ENCODE measurements at places on chromosomes 3 and 15. TPM values are rescaled to one million over a fixed set of nuclear protein-coding genes. Genes with fewer than 3 reads are reported as not detected.

DNA sequence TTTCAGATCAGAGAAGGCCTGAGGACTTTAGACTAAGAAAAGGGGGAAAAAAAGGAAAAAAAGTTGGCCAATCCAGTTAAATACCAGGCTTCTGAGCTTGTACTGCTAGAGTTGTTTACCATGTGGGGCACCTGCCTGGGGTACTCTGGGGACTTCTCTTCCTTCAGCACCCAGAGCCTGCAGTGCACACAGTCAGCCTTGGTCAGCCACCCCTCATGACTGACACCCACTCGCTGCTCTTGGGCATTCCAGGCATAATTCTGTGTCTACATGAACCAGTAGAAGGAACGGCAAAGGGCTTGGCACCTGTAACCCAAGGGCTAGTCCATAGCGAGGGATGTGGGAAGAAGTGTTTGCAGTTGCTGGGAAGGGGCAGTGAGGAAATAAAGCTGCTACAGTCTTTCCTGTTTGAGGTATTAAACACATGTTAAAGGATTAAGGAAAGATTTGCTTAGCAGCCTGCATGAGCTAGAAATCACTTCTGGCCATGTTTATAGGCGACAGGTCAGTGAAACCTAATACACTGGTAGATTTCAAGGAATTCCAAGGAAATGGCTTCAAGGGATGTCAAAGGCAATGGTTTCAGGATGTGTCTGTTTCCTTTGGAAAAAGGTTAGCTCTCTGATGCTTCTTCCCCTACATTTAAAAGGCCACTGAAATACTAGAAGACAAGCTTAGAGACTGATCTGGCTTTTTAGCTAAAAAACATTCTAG, 232.5 kb downstream of the CHST2 start:
- H3K27me3 ChIP-seq, result no peaks in the 10 kb centered on the region
- DNase-seq, result no peak
- H3K36me3 ChIP-seq, result no peaks in the 10 kb centered on the region
- no peak overlapping the region for H3K27ac ChIP-seq
- H3K4me1 ChIP-seq, result peaks cover 8% of the 10 kb centered on the region

DNA sequence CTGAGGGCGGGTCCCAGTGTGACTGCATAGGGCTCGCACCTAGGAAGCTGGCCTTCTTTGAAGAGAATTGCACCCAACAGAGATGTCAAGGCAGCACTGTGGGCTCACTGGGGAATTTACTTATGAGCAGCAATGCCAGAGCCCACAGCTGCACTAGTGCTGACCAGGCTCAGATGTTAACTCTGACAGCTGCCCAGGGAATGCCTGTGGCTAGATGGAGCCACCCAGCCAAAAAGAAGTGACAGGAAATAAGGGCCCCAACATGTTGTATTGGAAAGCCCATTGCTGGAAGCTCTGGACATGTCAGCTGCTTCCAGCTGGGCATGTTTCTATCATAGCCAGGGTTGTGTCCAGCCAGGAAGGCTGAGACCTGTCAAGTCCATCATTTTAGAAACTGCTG, 90.9 kb upstream of the ZNF280D start:
- DNase-seq, result no peak
- H3K27ac ChIP-seq, result no peak overlapping the region
- H3K27me3 ChIP-seq, result no peaks in the 10 kb centered on the region
- no peaks in the 10 kb centered on the region for H3K4me1 ChIP-seq

GRCh38 chr3:151230646-151231045, 27.6 kb upstream of the GPR171 start:
- no peaks in the 10 kb centered on the region for H3K36me3 ChIP-seq
- no peak overlapping the region for H3K27ac ChIP-seq
- H3K27me3 ChIP-seq, result no peaks in the 10 kb centered on the region
- no peak overlapping the region for H3K4me3 ChIP-seq
- no peak for DNase-seq

GOLGA6L10 gene
- 0.65 TPM for polyA plus RNA-seq

DNA sequence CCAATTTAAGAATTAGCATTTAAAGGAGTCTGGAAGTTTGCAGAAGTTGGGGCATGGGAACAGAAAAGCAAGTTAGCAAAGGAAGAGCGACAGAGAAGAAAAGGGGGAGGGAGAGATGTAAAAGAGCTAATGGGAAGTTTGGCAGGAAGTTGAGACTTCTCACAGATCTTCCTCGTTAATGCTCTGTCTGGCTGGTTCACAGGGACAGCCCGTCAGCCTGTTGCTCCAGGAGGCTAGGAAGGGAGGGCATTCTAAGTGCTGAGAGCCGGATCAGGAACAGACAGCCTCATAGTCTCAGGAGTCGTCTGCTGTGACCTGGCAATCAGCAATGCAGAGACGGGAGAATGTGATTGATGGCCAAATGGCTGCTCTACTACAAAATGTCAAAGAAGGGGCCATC, 150.3 kb downstream of the AGBL1 start:
- no peaks in the 10 kb centered on the region for H3K4me1 ChIP-seq
- no peak for DNase-seq
- H3K4me3 ChIP-seq, result no peak overlapping the region
- no peaks in the 10 kb centered on the region for H3K36me3 ChIP-seq
- H3K27ac ChIP-seq, result no peak overlapping the region
- H3K27me3 ChIP-seq, result peaks cover 22% of the 10 kb centered on the region

DNA sequence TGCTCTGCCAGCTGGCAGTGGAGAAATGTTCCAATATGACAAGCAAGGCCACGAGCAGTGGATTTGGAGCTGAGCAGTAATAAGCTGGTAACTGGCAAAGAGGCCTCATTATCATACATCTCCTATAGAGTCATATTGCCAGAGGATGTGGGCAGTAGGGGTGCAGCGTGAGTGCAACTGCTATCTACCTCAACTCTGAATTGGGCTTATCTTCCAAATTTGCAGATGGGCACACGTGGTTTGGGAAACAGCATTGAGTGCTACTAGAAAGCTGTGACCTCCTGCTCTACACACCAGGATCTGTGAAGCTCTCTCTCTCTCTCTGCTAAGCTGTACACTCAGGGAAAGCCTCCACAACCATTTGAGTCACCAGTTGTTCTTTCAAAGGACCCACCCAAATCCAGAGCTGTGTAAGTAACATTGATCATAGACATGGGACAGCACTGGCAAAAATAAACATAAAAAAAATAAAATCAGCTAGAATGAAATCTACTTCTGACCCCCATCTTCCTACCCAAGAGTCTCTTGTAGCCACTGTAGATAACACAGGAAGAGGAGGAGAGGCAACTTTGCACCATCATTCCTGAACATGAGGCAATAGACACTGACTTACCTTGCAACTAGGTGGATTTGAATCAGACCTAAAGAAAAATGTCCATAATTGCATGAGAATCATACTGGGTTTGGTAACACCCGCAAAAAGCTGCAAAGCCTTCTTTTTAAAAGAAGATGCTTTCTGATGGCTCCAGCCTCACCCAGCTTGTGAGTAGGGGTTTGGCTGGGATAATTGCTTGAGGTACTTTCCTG, 82.9 kb upstream of the THBS1 start:
- DNase-seq, result no peak
- peak overlapping the region; percentile 42 for H3K27ac ChIP-seq
- no peaks in the 10 kb centered on the region for H3K36me3 ChIP-seq
- H3K27me3 ChIP-seq, result no peaks in the 10 kb centered on the region

- no peaks in the 10 kb centered on the region for H3K27me3 ChIP-seq
- H3K36me3 ChIP-seq, result no peaks in the 10 kb centered on the region
- H3K27ac ChIP-seq, result no peak overlapping the region
- H3K4me1 ChIP-seq, result no peaks in the 10 kb centered on the region
Measured at GRCh38 chr3:123914829-123915228, 30.7 kb upstream of the MYLK start.

- H3K27me3 ChIP-seq, result no peaks in the 10 kb centered on the region
- H3K27ac ChIP-seq, result no peak overlapping the region
- H3K4me3 ChIP-seq, result no peak overlapping the region
- H3K4me1 ChIP-seq, result peaks cover 15% of the 10 kb centered on the region
- H3K36me3 ChIP-seq, result no peaks in the 10 kb centered on the region
- DNase-seq, result no peak
Measured at GRCh38 chr15:89829616-89830440, 15.2 kb upstream of the ANPEP start.

GRCh38 chr3:4880850-4881249, 98.4 kb upstream of the BHLHE40 start:
- no peaks in the 10 kb centered on the region for H3K27me3 ChIP-seq
- DNase-seq, result no peak
- no peak overlapping the region for H3K4me3 ChIP-seq
- no peaks in the 10 kb centered on the region for H3K4me1 ChIP-seq

DNA sequence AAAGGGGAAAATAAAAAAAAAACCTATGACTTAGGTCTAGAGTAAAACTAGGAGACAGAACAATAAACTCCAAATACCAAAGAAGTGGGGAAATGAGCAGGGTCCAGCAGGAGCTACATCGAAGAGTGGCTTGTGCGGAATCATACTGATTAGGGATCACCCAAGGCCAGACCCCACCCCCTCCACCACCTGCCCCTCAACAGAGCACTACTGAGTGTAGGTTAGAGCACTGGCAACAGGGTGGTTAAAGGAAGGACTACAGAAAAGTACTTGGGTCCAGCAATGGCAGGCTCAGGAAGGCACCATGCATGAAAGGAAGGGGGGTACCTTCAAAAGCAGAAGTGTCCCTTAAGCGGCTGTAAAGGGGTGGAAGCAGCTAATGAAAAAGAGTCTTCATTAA, 96.2 kb downstream of the UBE3A start:
- peaks cover 4% of the 10 kb centered on the region for H3K36me3 ChIP-seq
- no peaks in the 10 kb centered on the region for H3K27me3 ChIP-seq
- no peak for DNase-seq
- H3K4me3 ChIP-seq, result no peak overlapping the region
- H3K4me1 ChIP-seq, result no peaks in the 10 kb centered on the region
- H3K27ac ChIP-seq, result no peak overlapping the region

- H3K27ac ChIP-seq, result no peak overlapping the region
- DNase-seq, result no peak
- no peaks in the 10 kb centered on the region for H3K36me3 ChIP-seq
- H3K27me3 ChIP-seq, result no peaks in the 10 kb centered on the region
Measured at GRCh38 chr15:73328149-73328820, 40.5 kb downstream of the HCN4 start.

PPP1R14D gene
- polyA plus RNA-seq, result 0.47 TPM

GRCh38 chr3:113124256-113124830, 87.0 kb upstream of the BOC start:
- no peak for DNase-seq
- H3K27me3 ChIP-seq, result no peaks in the 10 kb centered on the region
- no peaks in the 10 kb centered on the region for H3K4me1 ChIP-seq
- no peaks in the 10 kb centered on the region for H3K36me3 ChIP-seq

TMEM45A gene
- 88.0 TPM for polyA plus RNA-seq

- H3K4me3 ChIP-seq, result no peak overlapping the region
- no peaks in the 10 kb centered on the region for H3K36me3 ChIP-seq
- H3K27me3 ChIP-seq, result peaks cover 4% of the 10 kb centered on the region
- H3K27ac ChIP-seq, result no peak overlapping the region
Measured at GRCh38 chr3:135238236-135238830, 443.3 kb downstream of the EPHB1 start.

UACA gene
- 45.4 TPM for polyA plus RNA-seq
